ENCODE measurements at places on chromosomes 2 and 18.
A peak's percentile ranks its signal among the peaks of the same experiment; 100 is the strongest.

- no peak for DNase-seq
These were observed 132.4 kb downstream of the PXDN start for GRCh38 chr2:1611886-1612285.

- no peak for DNase-seq
These were observed 245.4 kb upstream of the MEIS1 start for GRCh38 chr2:66189553-66189952.

- no peak for DNase-seq
These were observed 48.6 kb downstream of the SOX11 start for GRCh38 chr2:5740817-5741216.

GRCh38 chr2:2892892-2893291 lies 484.7 kb downstream of the EIPR1 start:
- DNase-seq = no peak

GRCh38 chr2:62958206-62958605 lies 92.4 kb upstream of the OTX1 start:
- DNase-seq = no peak

DNA sequence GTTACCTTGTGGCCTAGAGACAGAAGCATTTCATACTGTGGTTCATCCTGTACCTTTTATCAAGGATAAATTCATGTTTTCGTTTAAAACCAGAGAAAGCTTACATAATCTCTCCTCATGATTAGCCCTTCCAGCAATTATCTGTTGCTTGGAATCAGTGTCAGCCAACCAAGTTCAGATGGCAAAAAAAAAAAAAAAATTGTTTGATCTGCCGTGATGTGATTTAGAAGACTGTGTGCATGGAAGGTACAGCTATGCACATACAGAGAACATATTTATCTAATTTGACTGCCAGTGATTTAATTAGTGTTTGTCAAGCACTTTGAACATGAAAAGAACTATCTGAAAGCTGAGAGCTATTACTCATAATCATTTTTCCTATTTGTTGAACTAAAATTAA lies 180.9 kb downstream of the ZEB2 start:
- DNase-seq = no peak

DNA sequence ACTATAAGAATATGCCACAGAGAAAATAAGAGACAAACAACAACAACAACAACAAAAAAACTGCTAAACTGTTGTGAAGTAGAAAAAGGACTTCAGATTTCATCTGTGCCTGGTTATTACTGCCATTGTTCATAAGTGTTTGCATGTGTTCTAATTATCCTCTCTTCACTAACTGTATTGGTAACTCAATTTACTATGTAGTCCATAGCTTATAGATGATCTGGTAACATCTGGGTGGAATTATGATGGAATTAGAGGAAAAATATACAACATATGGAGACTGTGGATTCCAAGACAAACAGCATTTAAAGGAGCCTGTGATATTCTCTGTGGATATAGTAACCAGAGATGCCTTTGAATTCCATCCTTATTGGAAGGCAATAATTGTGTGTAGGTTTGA lies 1891.5 kb upstream of the PIK3C3 start:
- DNase-seq = no peak

- DNase-seq = no peak
These were observed 97.9 kb upstream of the TAF1B start for GRCh38 chr2:9745153-9745899.

- no peak for DNase-seq
These were observed 68.3 kb downstream of the CTAGE1 start for GRCh38 chr18:22349317-22349898.

DNA sequence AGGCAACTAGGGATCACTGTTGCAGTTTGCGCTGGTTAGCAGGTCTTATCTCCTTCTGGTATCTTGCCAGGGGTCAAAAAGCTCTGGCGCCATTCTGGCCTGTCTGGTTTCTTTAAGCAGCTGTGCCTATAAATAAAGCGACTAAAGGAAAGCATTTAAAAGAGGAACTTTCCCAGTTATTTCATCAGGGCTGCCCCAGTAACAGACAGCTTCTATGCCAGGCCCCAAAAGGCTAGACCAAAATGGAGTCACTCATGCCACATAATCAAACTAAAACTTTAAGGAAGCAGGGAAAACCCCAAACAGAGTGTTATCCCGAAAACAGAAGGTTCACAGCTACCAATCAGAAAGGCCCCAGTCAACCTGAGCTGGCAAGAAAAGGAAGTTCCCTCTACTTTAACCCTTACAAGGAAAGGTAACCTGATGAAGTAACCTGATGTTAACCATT lies 41.2 kb upstream of the HNRNPA3 start:
- DNase-seq = no peak

GRCh38 chr2:143564419-143564818 lies 435.2 kb downstream of the ARHGAP15 start:
- DNase-seq = no peak

- peak; percentile 49 for DNase-seq
These were observed 3.0 kb upstream of the OTX1 start for GRCh38 chr2:63047321-63048279.

GRCh38 chr2:122707224-122707824 lies 951.9 kb downstream of the TSN start:
- no peak for DNase-seq

- no peak for DNase-seq
These were observed 145.0 kb downstream of the TMX3 start for GRCh38 chr18:68569936-68570335.

DNA sequence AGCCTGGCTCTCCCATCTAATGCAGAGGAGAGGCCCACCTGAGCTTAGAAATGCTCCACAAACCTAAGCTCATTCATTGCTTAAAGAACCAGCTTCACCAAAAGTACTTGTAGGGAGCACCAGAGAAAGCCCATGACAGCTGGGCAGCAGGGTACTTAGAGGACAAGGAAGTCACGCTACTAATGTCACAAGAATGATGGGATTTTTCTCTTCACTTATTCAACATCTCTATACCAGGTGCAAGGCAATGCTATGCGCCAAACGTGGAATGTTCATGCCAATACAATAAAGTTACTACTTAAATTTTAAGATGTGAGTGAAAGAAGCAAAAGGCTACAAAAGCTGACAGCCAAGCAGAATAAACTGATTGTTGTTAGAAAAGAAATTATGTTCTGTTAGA lies 36.0 kb downstream of the LONRF2 start:
- no peak for DNase-seq

- no peak for DNase-seq
These were observed 17.2 kb downstream of the EIF4E2 start for GRCh38 chr2:232567721-232568120.

GRCh38 chr18:31555971-31556747 lies 35.5 kb upstream of the TTR start:
- DNase-seq = peak; percentile 26

DNA sequence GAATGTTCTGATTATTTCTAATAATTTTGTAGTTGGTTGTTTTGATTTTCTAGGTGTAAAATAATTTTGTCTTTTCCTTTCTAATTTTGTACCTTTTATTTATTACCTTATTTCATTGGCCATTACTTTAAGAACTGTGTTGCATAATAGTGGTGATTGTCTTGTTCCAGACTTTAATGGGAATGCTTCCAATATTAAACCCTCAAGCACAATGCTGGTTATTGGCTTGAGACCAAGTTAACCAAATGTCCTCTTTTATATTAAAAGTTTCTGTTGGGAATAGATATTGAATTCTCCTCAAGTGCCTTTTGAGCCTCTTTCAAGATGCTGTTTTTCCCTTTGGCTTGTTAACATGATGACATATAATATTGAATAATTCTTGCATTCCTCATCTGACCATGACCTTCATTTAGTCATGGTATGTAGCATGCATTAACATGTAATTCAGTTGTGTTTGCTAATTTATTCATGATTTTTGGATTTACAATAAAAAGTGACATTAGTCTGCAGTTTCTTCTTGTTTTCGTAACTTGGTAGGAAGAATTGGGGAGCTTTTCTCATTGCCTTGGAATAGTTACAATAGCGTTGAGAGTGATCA lies 141.7 kb downstream of the DIS3L2 start:
- no peak for DNase-seq

DNA sequence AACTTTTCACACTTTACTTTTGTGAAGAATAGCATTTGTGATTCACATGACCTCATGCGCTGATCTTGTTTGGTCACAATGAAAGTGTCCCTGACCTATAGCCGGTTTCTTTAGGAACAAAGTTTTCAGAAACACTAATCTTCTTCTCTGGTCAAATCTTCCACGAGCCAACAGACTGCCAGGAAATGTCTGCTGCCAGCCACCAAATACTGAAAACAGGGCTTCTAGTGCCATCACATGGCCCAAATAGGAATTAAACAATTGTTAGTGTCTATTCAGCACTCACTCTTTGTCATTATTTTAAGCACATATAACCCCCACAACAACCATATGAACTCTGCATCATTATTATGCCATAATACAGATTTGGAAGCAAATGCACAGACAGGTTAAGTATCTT lies 286.5 kb upstream of the SYT4 start:
- DNase-seq = no peak

DNA sequence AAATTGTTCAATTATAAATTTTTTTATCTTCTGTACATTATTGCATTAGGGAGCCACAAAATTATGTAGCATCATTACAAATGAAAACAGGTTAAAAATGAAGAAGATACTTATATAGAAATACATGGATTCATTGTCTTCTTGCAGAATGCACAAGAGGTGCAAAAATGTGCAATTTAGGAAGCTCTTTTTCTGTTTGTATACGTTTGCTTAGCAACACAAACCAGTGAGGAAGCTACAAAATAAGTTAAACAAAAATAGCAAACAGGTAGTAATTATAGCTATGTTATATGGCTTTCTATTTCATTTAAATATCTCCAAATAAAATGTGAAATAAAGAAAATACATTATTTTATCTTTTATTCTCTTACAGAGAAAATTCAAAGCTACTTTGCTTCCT lies 177.6 kb upstream of the SESTD1 start:
- no peak for DNase-seq

DNA sequence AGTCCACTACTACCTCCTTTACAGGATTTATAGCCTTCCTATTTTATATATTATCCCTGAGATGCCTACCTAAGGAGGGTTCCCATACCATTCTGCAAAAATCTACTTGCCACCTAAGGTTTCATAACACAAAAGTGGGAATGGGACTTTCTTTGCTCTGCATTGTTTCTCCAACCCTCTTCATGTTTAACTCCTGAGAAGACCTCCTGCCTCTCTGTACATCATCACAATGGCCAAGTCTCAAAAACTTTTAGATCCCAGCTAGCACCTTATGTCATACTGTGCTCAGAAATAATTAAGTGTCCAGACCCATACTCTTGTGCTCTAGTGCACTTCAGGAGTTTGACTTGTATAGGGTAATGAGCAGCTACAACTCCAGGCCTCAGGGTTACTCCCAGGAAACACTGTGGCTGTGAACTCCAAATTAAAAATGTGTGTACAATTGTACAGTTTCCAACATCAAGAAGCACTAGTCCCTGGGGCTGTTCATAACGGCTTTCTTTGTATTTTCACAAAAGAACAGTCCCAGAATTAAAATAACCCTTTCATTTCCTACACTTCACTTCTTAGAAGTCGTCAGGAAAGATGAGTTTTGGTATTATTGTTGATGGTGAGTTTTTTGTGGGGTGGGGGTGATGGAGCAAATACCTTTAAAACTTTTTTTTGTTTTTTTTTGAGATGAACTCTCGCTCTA lies 39.4 kb downstream of the METAP1D start:
- no peak for DNase-seq

GRCh38 chr2:15643791-15644585 lies 52.3 kb downstream of the DDX1 start:
- no peak for DNase-seq

GRCh38 chr2:128488434-128488833 lies 169.8 kb upstream of the HS6ST1 start:
- DNase-seq = no peak

DNA sequence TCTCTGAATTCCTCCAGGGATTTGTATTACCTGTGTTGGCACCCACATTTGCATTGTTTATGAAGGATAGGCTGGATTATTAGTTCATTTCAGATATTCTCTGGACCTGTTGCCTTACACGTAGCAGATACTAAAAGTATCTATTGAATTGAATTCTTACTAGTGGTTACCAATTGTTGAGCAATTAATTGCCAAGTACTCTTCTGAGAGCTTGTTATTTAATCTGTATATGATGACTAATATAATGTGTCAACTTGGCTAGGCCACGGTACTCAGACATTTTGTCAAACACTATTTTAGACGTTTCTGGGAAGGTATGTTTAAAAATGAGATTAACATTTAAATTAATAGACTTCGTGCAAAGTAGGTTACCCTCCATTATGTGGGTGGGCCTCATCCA lies 2.5 kb upstream of the SPP2 start:
- DNase-seq = no peak

GRCh38 chr18:75072672-75073371 lies 136.1 kb downstream of the PTGR3 start:
- DNase-seq = peak; percentile 11

DNA sequence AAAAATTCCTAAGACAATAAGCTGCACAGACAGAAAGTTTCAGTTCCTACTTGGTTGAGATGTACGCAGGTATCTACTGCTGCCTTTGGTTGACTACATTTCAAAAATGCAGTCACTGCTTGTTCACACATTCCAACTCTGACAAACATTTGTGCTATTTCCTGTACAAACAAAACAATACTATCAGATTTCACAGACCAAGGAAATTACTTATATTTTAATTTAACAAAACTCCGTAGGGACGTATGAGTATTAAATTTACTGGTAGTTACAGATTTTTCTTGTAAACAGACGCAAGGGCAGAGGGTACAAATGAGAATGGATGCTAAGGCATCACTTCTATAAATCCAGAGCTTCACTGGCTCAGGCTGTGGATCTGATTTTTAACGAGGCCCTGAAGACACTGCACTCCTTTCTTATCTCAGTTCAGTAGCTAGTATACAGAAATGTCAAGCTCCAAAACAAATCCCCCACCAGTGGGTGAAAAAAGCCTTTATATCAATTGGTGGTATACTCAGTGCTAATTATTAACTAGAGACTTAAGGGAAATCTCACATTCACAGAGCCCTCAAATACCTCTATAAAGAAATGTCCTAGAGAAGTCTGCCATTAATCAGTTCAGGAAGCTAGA lies 31.7 kb upstream of the TTC32 start:
- no peak for DNase-seq

Measured in activated T-cell treated with anti-CD3 and anti-CD28 coated beads, Interleukin-2, amount 50 U/mL, for 48 hours (primary cell).